ENCODE measurements at places on chromosomes 3 and 15. TPM values are rescaled to one million over a fixed set of nuclear protein-coding genes. Genes with fewer than 3 reads are reported as not detected.

GRCh38 chr3:64687781-64688604, at the start of gene ADAMTS9:
Gene ADAMTS9 (minus strand): TSS chr3:64688000. CDS start chr3:64687657, 343 bp downstream.
- H3K27me3 ChIP-seq, result no peaks in the 10 kb centered on the region
- peak within 1 kb of the TSS; percentile 81 for H3K4me3 ChIP-seq
- no peaks in the 10 kb centered on the region for H3K36me3 ChIP-seq
- peak within 1 kb of the TSS; percentile 96 for H3K27ac ChIP-seq

The LMAN1L gene
- not detected for total RNA-seq

DNA sequence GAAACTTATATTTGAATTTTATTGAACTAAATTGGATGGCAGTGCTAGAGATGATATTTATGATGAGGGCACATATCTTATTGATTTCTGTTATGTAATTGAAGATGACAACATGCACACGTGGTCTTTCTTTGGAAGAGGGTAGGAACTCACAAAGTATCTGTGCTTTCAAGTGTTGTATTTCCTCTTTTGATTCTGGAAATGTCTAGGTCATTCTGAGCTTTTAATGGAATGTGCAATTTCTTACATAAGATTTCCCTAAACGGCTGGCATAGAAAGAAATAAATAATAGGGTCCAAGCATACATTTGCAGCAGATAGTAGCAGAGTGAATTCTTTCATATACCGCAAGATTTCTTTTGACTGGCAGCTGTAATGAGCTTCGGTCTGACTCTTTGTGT, 10.1 kb upstream of the GPR171 start:
- H3K36me3 ChIP-seq, result no peaks in the 10 kb centered on the region
- H3K27ac ChIP-seq, result no peak overlapping the region
- no peaks in the 10 kb centered on the region for H3K27me3 ChIP-seq
- no peaks in the 10 kb centered on the region for H3K4me1 ChIP-seq
- DNase-seq, result no peak

The REC114 gene
- not detected for total RNA-seq

GRCh38 chr15:72289597-72290325, 17.4 kb upstream of the PARP6 start:
- DNase-seq, result no peak
- H3K27me3 ChIP-seq, result no peaks in the 10 kb centered on the region

The CNTN4 gene
- total RNA-seq, result 16.7 TPM

GRCh38 chr3:55774856-55775255, 287.8 kb upstream of the WNT5A start:
- no peaks in the 10 kb centered on the region for H3K27me3 ChIP-seq
- H3K4me1 ChIP-seq, result no peaks in the 10 kb centered on the region
- H3K4me3 ChIP-seq, result no peak overlapping the region
- no peak overlapping the region for H3K27ac ChIP-seq
- H3K36me3 ChIP-seq, result no peaks in the 10 kb centered on the region
- DNase-seq, result no peak

GRCh38 chr15:36844534-36844998, 255.8 kb downstream of the MEIS2 start:
- no peaks in the 10 kb centered on the region for H3K27me3 ChIP-seq
- H3K27ac ChIP-seq, result no peak overlapping the region
- DNase-seq, result no peak
- H3K36me3 ChIP-seq, result no peaks in the 10 kb centered on the region
- no peaks in the 10 kb centered on the region for H3K4me1 ChIP-seq

The TRPC1 gene
- 12.5 TPM for total RNA-seq

The HLTF gene
- total RNA-seq, result 14.7 TPM

The EFHB gene
- total RNA-seq, result 2.6 TPM

The PIF1 gene
- total RNA-seq, result 0.66 TPM

DNA sequence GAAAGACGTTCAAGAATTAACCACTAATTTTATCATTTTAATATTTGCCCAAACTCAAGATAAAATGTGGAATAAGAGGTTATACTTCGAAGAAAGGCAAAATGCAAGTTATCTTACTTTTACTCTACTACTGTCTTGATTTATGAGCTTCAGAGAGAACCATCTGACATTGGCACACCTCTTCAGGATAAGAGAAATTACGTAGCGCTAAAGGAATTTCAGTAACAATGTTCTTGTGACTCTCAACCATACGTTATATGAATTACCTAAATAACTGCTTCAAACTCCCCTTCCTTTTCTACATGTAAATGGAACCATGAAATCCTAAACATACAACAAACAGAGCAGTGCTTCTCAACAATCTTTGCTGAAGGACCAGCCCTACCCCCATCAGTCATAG, 96.8 kb downstream of the ZNF385D start:
- no peaks in the 10 kb centered on the region for H3K36me3 ChIP-seq
- H3K27ac ChIP-seq, result no peak overlapping the region
- DNase-seq, result no peak
- no peaks in the 10 kb centered on the region for H3K4me1 ChIP-seq
- H3K27me3 ChIP-seq, result no peaks in the 10 kb centered on the region

- no peak overlapping the region for H3K4me3 ChIP-seq
- no peak for DNase-seq
- no peak overlapping the region for H3K27ac ChIP-seq
- no peaks in the 10 kb centered on the region for H3K27me3 ChIP-seq
- no peaks in the 10 kb centered on the region for H3K36me3 ChIP-seq
- H3K4me1 ChIP-seq, result no peaks in the 10 kb centered on the region
Observed at GRCh38 chr3:146682171-146682570, 77.0 kb upstream of the PLSCR5 start.

GRCh38 chr3:183815563-183815940, 9.8 kb downstream of the MAP6D1 start:
- no peaks in the 10 kb centered on the region for H3K4me1 ChIP-seq
- no peak overlapping the region for H3K4me3 ChIP-seq
- H3K27ac ChIP-seq, result no peak overlapping the region

The NIT2 gene
- 43.3 TPM for total RNA-seq

DNA sequence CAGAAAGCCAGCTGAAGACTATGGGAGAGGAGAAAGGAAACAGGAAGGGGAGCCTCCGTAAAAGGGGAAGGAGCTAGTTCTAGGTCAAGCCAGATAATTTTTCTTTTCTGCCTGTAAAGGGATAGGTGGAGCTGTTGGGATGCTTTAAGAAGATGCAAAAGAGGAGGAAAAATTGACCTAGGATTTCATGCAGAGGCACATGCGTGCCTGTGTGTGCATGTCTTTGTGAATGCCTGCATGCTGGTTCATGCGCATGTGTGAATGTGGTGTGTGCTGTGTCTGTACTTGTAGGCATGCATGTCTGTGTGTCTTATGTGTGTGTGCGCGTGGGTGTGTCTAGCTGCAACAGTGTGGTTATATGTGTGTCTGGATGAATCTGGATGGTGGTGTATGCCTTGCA, 27.3 kb downstream of the CCDC33 start:
- no peaks in the 10 kb centered on the region for H3K27me3 ChIP-seq
- no peak overlapping the region for H3K4me3 ChIP-seq
- no peaks in the 10 kb centered on the region for H3K36me3 ChIP-seq
- no peak overlapping the region for H3K27ac ChIP-seq
- DNase-seq, result no peak

- H3K4me1 ChIP-seq, result peaks cover 10% of the 10 kb centered on the region
- H3K27me3 ChIP-seq, result no peaks in the 10 kb centered on the region
- H3K36me3 ChIP-seq, result no peaks in the 10 kb centered on the region
Observed at GRCh38 chr3:15332405-15333098, at the start of gene SH3BP5. Gene SH3BP5 (minus strand): TSS chr3:15332586. CDS start chr3:15332408, 178 bp downstream.

The MKRN3 gene
- 0.98 TPM for total RNA-seq

DNA sequence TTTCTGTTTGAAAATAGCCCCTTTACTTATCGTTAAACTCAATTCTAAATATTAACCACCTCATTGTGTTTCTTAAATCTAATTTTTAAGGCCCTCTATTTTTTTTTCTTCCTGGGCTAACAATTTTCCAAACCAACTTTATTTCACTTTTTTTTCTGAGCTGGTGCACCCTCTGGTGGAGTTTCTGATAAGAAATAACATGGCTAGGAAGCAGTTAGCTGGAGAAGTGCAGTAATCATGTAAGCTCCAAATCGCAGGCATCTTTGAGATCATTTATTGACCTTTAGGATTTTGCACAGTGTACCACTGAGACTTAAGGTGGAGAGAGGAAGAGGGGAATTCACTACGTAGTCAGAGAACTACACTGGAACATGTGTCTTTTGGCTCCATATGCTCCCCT, 6.4 kb downstream of the TMEM207 start:
- DNase-seq, result no peak
- H3K27ac ChIP-seq, result no peak overlapping the region
- H3K36me3 ChIP-seq, result no peaks in the 10 kb centered on the region

- no peak overlapping the region for H3K4me3 ChIP-seq
- no peaks in the 10 kb centered on the region for H3K36me3 ChIP-seq
- H3K27ac ChIP-seq, result no peak overlapping the region
- H3K27me3 ChIP-seq, result no peaks in the 10 kb centered on the region
- H3K4me1 ChIP-seq, result no peaks in the 10 kb centered on the region
- no peak for DNase-seq
Observed at GRCh38 chr3:114887806-114888205, 259.3 kb downstream of the ZBTB20 start.

GRCh38 chr3:50550079-50550736, 17.3 kb downstream of the C3orf18 start:
- H3K27me3 ChIP-seq, result no peaks in the 10 kb centered on the region
- DNase-seq, result no peak
- H3K4me3 ChIP-seq, result no peak overlapping the region
- no peak overlapping the region for H3K27ac ChIP-seq

DNA sequence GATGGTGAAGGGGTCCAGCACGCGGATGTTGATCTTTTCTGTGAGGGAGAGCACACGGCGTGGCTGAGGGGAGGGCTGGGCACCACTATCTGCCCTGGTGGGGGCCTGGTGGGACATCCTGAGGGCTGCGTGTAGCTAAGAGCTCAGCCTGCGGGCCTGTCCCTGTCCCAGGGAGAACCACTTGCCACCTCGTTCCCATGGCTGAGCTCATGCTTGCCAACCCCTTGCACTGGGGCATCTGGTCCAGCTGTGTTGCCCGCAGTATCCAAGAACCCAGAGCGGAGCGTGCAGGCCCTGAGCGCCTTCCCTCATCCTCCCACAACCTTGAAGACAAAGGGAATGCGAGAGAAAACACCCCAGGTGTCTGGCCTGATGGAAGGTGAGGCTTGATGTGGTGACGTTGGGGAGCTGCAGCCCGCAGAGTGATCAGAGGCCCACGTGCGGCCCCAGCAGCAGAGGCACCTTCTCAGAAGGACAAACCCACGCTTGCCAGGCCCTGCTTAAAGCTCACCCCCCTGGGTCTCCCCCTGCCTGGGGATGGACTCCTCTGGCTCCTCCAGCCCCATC, 28.9 kb downstream of the TKT start:
- no peak for DNase-seq
- peaks cover 17% of the 10 kb centered on the region for H3K36me3 ChIP-seq
- H3K27me3 ChIP-seq, result no peaks in the 10 kb centered on the region
- H3K27ac ChIP-seq, result no peak overlapping the region
- H3K4me3 ChIP-seq, result no peak overlapping the region
- H3K4me1 ChIP-seq, result no peaks in the 10 kb centered on the region

Measured in breast epithelium (tissue), 4 donors.